ENCODE measurements at places on chromosomes 7 and 10.
A peak's percentile ranks its signal among the peaks of the same experiment; 100 is the strongest.

- no peak for DNase-seq
Observed at GRCh38 chr10:103350175-103350516, 794 bp downstream of the PCGF6 start.

- no peak for DNase-seq
Observed at GRCh38 chr7:99137411-99138180, 6.3 kb downstream of the SMURF1 start.

DNA sequence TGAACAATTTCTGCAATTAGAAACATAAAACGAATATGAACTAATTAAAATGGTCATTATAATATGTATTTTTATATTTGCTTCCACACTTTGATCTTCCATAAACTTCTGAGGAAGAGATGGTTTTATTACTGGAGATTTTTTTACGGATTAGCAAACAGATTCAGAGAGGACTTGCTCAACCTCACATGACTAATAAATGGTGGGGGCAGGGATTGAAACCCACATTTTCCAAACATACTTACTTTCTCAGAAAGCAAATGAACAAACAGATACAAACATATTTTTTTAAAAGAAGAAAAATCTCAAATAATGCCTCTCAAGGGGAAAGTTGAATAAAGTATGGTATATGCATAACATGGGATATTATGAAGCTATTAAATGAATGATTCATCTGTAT, 18.3 kb downstream of the ANKMY2 start:
- DNase-seq, result no peak

DNA sequence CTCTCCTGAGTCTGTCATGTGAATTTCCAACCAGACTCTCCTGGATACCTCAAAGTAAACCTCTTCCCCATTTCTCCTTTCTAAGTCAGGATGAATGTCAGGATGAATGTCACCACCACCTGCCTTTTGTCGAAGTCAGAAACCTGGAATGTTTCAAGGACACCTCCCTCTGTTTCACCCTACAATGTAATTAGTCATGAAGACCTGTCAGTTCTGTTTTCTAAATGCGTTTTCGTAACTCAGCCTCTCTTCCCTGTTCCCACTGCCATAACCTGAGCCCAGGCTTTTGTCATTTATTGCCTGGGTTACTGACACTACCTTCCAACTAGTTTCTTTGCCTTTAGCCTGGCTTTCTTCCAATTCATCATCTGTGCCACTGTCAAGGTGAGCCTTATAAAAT, 5.5 kb upstream of the STN1 start:
- DNase-seq, result no peak

DNA sequence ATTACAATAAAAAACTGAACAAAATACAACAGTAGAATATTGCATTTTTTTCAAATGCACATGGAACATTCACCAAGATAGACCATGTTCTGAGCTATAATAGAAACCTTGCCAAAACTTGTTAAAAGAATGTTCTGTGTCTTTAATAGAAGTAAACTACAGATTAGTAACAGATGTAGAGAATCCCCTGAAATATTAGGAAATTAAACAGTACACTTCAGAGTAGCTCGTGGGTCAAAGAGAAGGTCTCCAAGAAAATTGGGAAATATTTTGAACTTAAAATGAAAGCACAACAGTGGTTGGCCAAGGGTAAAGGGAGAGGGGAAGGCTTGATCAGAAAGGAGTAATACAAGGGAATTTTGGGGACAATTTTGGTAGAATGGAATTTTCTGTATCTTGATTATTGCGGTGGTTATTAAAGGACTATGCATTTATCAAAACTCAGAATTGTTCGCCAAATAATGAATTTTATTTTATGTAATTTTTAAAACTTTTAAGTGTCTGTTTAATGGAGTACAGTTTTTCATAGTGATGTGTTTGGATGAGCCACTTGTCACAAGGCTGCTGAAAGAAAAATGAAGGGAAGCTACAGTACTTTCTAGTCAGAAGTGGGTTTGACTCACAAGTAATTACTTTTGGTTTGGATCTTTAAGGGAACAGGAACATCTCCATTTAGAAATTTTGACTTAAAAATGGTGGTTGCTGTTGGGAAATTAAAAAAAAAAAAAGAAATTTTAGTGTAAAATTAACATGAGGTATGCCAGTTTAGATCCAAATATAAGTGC, 10.2 kb downstream of the PLEKHA8 start:
- DNase-seq, result no peak

DNA sequence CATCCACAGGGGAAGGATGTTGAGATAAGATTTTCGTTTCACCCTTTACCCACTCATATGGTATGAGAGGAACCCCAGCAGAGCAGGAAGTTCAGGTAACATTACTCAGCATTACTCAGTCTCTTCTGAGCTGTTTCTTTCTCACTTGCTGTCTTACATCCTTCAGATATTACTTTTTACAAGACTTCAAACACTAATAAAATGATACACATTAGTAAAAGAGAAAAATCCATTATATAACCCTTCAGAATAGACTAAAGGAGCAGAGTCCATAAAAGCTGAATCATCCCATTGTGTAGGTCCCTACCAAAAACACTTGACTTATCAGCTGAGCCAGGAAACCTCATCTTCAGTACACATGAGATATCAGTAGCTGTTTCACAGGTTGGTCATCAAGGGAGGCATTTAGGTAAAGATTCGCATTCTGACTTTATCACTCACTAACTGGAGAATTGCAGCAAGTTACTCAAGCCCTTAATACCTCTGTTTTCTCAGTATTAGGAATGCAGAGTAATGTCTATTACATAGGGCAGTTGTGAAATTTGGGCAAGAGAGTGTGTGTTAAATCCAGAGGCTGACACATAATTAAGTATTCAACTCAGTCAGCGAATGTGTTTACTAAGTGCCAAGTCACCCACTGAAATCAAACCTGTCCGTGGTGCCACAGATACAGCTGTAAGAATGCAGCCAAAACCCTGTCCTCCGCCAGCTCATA, 44.7 kb downstream of the KLF6 start:
- DNase-seq, result no peak

- DNase-seq, result no peak
Observed at GRCh38 chr10:24206926-24207325, 2.0 kb upstream of the KIAA1217 start.

DNA sequence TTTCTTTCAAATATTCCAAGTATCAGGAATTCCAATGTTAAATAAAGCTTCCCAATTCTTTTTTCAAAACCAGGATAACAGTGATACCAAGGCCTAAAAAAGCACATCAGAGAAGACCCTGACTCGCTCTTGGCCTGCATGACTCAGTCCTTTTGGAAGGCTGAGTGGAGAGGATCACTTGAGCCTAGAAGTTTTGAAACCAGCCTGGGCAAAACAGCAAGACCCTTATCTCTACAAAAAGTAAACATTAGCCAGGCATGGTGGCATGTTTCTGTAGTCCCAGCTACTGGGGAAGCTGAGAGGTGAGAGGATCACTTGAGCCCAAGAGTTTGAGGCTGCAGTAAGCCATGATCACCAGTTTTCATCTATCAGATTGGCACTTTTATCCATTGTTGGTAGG, 18.7 kb downstream of the NFE2L3 start:
- no peak for DNase-seq

- DNase-seq, result no peak
Observed at GRCh38 chr10:115957012-115957399, 316.0 kb downstream of the GFRA1 start.

DNA sequence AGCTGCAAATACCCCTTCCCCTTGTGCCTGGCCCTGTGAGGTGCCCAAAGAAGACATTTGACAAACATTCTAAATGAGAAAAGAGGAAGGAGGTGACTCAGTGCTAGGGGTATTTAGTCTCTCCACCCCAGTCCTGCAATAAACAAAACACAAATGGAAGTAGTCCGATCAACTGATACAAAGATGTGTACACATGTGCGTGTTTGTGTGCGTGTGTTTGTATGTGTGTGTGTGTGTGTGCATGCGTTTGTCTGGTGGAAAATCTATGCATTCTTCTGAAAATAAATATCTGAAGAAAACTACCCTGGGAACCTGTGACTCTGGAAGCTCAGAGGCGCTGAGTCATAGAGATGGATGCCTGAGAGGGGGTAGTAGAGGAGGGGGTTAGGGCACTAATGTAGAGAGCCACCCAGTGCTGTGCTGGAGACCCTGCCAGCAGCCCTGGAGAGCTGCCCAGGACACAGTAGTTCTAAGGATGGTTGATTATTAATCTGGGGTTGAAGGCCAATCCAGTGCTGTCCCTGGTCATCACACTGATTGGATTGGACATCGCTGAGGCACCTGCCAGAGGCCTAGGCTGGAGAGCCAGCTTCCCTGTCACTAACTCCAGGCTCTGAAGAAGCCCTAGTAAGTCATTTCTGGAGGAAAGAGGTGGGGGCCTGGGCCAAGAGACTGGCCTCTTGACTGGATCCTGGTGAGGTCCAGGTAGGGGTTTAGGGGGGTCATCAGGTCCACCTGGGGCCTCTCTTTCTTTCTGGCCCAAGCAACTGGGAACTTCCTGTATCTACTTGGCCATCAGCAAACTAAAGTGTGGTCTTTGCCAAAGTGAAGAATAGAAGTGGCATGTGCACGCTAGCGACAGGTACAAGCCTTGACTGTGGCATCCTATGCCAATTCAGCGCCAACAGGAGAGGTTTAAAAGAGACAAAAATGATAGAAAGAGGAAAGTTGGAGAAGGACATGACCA, 18.5 kb downstream of the SFTPA1 start:
- DNase-seq, result no peak

- DNase-seq, result no peak
Observed at GRCh38 chr10:86372784-86373239, 6.2 kb upstream of the GRID1 start.

DNA sequence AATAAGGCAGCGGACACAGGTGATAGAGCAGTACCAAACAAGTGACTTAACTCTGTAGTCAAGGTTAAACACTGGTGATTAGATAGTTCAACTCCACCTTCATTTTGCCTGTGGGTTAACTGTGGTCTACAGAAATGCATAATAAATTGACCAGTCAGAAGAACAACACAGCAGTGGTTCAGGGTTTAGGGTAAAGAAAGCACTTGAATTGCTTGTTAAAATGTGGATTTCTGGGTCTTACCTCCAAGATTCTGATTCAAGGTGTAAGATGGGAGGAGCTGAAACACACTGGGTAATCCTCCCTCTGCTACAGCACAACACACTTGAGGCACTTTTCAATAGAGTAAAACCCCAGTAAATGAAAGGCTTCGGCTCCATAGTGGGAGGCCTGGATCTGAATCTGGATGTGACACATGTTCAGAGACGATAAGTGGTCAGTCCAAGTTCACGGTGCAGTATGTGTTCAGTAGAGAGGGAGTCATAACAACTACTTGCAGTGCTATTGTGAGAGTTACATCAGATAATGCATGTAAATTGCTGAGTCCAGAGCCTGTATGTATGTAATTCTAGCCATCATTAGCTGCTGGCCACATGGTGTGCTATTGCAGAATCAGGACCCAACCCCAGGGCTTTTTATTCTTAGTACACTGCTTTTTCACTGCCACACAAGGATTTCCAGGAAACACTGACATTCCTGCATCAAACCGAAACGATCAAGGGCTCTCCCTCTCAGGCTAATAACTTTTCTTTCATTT, 141.7 kb downstream of the SORCS1 start:
- DNase-seq, result no peak

DNA sequence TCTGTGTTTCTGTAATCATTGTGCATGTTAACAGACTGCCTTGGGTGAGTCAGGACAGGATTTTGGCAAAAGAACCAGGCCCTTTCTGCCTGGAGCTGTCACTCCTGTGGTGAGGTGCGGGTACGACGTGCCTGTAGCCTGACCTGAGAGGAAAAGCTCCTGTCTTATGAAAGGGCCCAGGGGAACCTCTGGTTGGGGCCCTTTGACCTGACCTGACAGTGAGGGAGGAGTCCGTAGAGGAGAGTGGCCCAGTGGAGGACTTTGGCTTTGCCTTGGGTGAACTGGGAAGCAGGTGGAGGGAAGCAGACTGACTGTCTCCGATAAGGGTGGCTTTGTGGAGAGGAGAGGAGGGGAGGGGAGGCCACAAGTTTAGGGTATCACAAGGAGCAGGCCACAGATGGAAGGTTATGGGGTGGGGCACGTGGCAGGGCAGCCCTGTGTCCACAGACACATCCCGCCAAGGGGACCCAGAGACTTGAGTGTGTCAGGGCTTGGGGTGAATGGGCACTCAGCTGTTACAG, 6.9 kb downstream of the PFKP start:
- DNase-seq, result no peak

GRCh38 chr10:22681783-22682183, 32.6 kb downstream of the PIP4K2A start:
- DNase-seq, result peak; percentile 33

DNA sequence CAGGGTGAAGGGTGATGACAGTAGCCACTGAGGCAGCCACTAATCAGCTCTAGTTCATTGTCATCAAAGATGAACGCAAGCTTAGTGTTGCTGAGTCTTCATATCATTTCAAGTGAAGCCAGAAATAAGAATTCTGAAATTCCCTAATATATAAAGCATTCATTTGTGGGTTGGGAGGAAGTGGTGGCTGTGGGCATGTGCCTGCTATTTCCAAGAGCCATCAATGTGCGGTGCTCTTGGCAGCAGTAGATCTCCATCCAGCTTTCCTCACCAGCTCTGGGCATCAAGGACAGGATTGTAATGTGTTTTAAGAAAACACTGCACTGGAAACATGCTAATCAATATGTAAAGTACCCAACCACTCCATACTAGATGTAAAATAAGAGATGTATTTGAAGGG, 202.5 kb upstream of the AHR start:
- DNase-seq, result no peak

- no peak for DNase-seq
Observed at GRCh38 chr10:98223874-98224273, 44.1 kb downstream of the LOXL4 start.

- DNase-seq, result no peak
Observed at GRCh38 chr10:87930934-87931835, 67.8 kb downstream of the PTEN start.

GRCh38 chr10:79488336-79488735, 24.0 kb upstream of the EIF5AL1 start:
- DNase-seq, result no peak

DNA sequence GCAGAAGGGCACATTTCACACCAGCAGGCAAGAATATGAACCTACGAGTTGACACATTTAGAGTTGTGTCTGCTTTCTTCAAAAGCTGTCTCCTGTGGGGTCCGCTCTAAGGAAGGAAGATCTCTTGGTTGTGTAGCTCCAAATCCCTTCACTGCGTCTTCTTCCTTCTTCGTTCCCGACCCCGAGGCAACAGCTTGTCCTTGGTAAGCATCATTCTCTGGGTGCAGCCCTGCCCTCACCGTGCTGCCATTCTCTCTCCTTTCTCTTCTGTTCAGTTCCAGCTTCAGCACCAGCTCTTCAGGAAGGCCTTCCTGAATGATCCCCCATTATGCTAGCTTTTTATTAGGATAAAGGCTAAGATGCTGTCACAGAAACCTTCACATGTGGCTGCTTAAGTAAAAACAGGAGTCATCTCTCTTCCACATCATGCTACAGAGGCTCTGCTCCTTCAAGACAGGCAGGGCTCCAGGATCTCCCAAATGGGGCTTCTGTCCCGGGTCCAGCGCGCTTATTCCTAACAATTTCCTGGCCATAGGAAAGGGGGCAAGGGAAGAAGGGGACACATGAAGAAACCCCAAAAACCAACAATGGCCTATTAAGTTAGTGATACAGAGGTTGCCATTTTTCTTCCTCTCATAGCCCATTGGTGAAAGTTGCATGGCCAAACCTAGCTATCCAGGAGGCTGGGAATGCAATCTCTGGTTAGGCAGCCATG, 52.2 kb upstream of the SHH start:
- no peak for DNase-seq

GRCh38 chr7:30920584-30921539, 9.2 kb downstream of the AQP1 start:
- no peak for DNase-seq

GRCh38 chr7:55438757-55439525, 73.8 kb downstream of the LANCL2 start:
- no peak for DNase-seq

- DNase-seq, result no peak
Observed at GRCh38 chr7:140364819-140365218, 33.5 kb downstream of the SLC37A3 start.

- DNase-seq, result no peak
Observed at GRCh38 chr7:1708596-1709251, 38.6 kb downstream of the ELFN1 start.

Measured in activated T-cell treated with anti-CD3 and anti-CD28 coated beads for 1 hour (primary cell).